Dermis lymphatic vessel endothelial cell (primary cell): ENCODE measurements at places on chromosomes 2 and 18. TPM values are rescaled to one million over a fixed set of nuclear protein-coding genes. Genes with fewer than 3 reads are reported as not detected.

Gene CCBE1
- total RNA-seq = 0.09 and 0.76 TPM in 2 replicates

Gene PNO1
- 9.4 and 14.2 TPM in 2 replicates for total RNA-seq

Gene SERPINB11
- total RNA-seq = not detected in 2 replicates

Gene REG1B
- total RNA-seq = not detected in 2 replicates

Gene GALR1
- not detected in 2 replicates for total RNA-seq

Gene CEP76
- total RNA-seq = 11.4 and 15.3 TPM in 2 replicates

Gene CIB4
- not detected in 2 replicates for total RNA-seq

Gene ANKRD62
- under 0.01 TPM in 1 of 2 replicates, not detected in the other for total RNA-seq

Gene CYS1
- total RNA-seq = under 0.01 and 0.11 TPM in 2 replicates

Gene ELOA2
- not detected in 2 replicates for total RNA-seq

Gene HOXD12
- total RNA-seq = not detected in 2 replicates

Gene TUBA4B
- not detected in 2 replicates for total RNA-seq

Gene FBXO48
- total RNA-seq = 0.33 and 0.34 TPM in 2 replicates

Gene POTEJ
- 0.26 and 1.1 TPM in 2 replicates for total RNA-seq

Gene DNAJB2
- 20.8 and 21.1 TPM in 2 replicates for total RNA-seq

Gene RAB3GAP1
- 47.4 and 61.3 TPM in 2 replicates for total RNA-seq

Gene IHH
- under 0.01 and 0.09 TPM in 2 replicates for total RNA-seq
